ENCODE measurements at places on chromosomes 12 and 14.

- no peak for DNase-seq
Observed at GRCh38 chr12:113248842-113249435, 27.7 kb downstream of the TPCN1 start.

GRCh38 chr12:124036657-124037109 lies 63.7 kb downstream of the ZNF664 start:
- DNase-seq: peak; percentile 15

GRCh38 chr12:81811061-81811777 lies 52.1 kb upstream of the PPFIA2 start:
- DNase-seq: no peak

DNA sequence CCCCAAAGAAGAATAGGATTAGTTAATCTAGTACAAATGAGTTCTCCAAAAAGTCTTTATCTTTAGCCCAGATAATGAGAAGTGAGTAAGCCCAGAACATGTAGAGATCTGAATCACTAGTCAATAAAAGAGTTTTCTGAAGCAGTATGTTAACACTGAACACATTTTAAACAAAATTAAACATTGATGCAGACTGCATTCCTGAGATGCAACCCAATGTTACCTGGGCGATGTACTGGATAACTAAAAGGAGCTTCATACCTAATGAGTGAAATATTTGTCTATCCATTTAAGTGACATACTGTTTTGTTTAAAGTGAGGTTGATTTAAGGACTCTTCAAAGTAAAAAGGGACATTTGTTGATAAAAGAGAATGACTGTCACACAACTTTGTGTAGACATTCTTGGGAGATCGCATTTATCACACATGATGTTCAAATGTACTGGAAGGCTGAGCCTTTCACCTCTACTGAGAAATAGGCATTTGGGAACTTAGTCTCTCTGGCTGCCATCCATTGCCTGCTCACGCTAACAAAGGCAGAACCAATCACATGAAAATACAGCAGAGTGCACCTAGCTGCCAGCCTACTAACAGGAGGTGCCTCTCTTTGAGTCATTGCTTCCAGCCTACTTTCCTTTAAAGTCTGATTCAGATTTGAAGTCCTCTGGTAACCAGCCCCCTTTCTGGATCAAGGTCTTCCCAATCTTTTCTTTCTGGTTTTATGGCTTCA lies 287.7 kb downstream of the BTG1 start:
- no peak for DNase-seq

GRCh38 chr14:35240231-35240630 lies 52.0 kb upstream of the PSMA6 start:
- DNase-seq: no peak

DNA sequence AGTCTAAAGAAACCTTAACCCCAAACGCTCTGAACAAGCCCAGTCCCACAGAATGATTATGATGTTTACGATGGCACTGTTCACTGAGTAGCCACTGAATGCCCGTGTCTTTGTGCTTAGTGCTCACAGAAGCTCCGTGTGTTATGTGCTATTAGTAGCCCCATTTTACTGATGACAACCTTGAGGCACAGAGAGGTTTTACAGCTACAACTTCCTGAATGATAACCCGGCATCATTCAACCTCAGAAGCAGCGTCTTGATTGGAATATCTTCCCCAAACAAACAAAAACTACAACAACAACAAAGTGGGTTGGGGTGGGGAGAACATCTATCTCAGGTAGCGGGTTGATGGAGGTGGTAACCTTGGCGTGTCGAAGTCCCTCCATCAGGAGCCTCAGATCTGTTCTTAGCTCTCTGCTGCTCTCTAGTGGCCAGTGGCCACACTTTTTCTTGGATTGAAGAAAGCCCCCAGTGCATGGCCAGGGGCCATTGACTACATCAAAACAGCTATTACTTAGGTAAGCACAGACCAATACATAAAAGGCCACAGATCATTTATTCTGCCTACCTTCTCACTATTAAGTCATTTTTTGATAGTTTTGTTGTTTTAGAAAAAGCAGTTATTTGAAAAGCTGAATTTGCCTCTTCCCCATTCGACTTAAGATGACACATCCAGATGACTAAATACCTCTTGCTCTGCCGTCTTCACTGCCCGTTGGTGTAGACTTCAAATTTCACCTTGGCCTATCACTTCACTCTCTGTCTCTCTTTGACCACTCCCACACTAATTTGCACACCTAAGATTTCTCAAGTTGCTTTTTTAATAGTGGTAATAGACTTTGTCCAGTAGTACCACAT lies 376.9 kb downstream of the GALC start:
- peak; percentile 3 for DNase-seq
